Activated T-helper 1 cell treated with anti-CD3 and anti-CD28 coated beads, Interleukin-2, amount 50 U/mL, for 16 hours (primary cell): ENCODE measurements at places on chromosomes 4 and X.

DNA sequence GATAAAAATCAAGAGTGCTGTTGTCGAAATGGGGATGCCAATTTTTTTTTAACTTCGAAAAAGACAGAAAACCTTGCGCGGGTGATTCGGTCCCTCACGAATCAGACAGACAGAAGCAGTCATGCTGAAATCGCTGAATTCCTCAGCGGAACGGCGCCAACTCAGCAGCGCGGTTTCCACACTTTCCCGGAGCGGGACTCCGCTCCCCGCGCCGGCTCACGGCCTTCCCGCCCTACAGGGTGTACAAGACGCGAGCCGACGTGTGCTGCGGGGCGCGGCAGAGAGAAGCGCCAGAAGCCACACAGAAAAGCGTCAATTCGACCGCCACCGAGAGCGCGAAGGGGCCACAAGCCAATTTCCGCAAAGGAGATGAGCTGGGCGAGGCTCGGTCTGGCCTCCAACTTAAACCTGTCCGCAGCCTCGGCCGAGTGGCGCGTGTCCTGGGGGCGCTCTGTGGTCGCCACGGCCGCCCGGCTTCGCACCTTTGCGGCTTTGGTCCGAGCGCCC is 1.3 kb downstream of the NEXMIF start:
- no peak for DNase-seq

DNA sequence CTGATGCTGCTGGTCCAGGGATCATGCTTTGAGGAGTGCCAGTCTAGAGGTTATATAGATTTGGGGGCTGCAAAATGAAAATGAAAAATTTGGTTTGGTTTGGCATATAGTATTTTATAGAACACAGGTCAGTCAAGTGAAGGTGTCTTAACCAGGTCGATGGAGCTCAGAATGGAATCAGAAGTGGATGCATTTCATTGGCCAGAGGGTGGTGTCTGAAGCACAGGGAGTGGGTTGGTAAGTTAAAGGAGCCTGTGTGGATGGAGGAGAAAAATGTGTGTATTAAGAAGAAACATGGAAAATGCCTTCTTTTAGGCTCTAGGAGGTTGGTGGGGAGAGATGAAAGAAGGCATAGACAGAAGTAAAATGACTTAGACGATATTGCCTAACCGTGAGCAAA is 8.6 kb downstream of the GALNT7 start:
- DNase-seq = no peak

- DNase-seq = no peak
These were observed 118.8 kb downstream of the PSAPL1 start for GRCh38 chr4:7315935-7316334.

GRCh38 chrX:19728915-19729314 is 158.5 kb downstream of the SH3KBP1 start:
- no peak for DNase-seq

DNA sequence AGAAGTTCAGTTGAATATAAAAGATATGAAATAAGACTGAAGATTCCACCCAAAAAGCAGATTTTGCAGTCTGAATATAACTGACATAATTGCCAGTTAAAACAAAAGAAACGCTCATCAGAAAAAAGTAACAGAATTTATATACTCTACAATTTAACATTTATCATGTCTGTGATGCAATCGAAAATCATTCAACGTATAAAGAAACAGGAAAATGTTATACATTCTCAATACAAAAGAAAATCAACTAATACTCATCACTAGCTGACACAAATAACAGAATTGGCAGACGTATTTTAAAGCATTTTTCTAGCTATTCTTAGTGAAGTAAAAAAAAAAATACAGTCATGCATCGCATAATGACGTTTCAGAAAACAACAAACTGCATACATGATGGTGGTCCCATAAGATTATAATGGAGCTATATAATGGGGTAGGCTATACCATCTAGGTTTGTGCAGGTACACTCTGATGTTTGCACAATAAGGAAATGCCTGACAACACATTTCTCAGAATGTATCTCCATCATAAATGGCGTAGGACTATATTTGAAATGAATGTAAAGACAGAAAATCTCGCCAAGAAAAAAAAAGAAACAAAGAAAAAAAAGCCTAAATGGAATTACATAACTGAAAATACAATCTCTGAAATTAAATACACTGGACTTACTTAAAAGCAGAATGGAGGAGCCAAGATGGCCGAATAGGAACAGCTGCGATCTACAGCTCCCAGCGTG is 34.3 kb downstream of the OR13H1 start:
- DNase-seq = no peak

DNA sequence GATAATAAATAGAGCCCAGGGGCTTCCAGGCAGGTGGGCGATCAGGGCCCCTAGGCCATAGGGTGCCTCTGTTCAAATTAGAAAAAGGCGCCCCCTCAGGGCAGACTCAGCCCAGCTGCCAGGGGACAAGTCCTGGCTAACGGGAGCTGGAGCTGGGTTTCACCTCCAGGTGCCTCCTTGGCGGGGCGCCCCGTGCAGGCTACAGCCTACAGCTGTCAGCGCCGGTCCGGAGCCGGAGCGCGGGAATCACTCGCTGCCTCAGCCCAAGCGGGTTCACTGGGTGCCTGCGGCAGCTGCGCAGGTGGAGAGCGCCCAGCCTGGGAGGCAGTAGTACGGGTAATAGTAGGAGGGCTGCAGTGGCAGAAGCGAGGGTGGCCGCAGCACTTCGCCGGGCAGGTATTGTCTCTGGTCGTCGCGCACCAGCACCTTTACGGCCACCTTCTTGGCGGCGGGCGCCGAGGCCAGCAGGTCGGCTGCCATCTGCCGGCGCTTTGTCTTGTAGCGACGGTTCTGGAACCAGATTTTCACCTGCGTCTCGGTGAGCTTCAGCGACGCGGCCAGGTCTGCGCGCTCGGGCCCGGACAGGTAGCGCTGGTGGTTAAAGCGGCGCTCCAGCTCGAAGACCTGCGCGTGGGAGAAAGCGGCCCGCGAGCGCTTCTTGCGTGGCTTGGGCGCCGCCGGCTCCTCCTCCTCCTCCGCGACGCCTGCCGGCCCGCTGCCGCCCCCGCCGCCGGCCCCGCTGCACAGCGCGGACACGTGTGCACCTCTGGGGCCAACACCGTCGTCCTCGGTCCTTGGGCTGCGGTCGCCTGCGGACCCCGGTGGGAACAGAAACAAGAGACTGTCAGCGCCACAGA is 2.4 kb downstream of the NKX3-2 start:
- no peak for DNase-seq

- DNase-seq = no peak
These were observed 26.5 kb upstream of the PSAPL1 start for GRCh38 chr4:7461230-7461629.

DNA sequence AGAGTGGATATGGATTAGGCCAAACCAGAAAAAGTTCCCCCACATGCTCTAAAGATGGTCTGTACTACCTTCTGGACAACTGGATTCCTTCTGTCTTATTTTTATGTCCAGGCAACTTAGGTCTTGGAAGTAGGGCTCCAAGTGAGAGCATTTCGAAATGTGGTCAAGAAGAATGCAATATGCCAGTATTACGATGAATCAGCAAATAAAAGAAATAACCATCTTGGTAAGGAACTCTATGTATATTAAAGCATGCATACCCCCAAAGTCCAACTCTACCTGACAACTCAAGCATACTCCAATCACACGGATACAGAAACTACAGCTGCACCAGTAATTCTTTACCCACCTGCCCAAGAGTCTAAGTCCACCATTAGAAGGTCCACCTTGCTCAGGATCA is 234.5 kb downstream of the HNRNPD start:
- no peak for DNase-seq

GRCh38 chrX:87067795-87068369 is 449.7 kb upstream of the KLHL4 start:
- DNase-seq = no peak

- DNase-seq = no peak
These were observed 2.3 kb upstream of the XPNPEP2 start for GRCh38 chrX:129736491-129736890.

DNA sequence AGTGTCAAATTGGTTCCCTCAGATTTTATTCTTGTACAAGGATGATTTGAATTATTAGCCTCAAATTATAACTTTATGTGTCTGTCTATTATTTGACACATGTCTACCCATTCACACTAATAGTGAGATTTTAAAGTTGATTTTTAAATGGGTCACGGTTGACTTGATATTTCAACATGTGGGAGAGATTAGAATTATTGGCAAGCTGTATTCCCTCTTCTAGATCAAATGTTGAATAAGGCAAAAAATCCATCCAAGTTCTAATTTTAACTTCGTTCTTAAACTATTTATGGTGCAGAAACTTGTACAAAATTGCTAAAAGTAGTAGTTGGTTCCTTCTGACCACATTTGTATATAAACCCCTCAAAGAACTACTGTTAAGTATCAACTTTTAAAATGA is 1498.0 kb downstream of the STIM2 start:
- no peak for DNase-seq

- no peak for DNase-seq
These were observed 930.9 kb downstream of the DMD start for GRCh38 chrX:32280489-32280888.
